ENCODE measurements at places on chromosomes 6 and 20.

DNA sequence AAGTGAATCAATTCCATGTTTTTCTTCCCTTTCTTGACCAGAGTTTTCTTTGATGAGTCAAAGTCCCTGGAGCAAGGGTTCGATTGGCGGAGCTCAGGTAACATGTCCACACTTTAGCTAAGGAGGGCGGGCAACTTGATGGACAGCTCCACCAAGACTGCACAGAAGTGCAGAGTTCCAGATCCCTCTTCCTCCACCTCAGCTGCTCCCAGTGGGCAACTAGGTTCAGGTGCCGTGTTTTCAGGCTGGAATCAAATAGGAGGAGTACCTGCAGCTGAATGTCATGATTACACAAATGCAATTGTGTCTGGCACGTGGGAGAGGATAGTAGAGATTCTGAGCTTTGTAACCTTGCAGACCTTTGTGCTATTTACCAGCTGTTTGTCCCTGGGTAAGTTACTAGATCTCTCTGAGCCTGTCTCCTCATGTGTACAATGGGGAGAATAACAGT, 1.9 kb upstream of the ELMO2 start:
- DNase-seq, result no peak

GRCh38 chr20:61757-62156, 25.7 kb upstream of the DEFB125 start:
- DNase-seq, result no peak

- no peak for DNase-seq
Measured at GRCh38 chr6:97023982-97024381, 99.5 kb downstream of the KLHL32 start.

DNA sequence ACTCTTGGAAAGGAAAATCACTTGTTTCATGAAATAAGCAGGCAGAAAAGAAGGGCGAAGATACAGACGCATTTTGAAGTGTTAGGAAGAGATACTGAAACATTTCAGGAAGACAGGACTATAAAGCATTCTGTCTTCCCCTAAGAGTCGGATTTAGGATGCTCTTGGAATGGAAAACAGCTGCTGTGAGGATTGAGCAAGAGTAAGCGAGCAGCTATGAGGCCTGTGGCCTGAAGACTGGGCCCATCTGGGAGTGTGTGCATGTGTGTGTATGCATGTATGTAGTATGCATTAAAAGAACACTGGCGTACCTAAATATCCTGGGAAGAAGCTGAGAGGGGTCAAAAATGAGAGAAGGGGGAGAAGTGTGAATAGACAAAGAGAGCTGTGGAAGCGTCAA, 83.6 kb downstream of the SIM1 start:
- DNase-seq, result no peak

- DNase-seq, result no peak
Measured at GRCh38 chr20:17014217-17014616, 212.6 kb upstream of the PCSK2 start.

DNA sequence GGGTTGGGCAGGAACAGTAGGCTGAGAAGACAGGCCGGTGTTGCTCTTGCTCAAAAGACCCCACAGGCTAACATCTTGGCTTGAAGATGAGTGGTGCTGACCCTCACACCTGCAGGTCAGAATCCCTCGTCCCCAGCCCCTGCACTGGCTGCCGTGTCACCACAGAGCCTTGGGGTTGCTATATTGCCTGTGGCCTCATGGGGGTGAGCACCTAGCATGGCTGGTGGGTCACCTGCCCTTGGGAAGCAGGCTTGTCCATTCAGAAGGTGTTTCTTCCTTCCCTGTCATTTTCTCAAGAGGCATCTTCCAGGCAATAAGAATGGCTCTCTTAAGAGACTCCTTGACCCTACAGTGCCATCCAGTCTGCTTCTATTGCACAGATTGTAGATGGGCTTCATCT, 7.7 kb downstream of the SLC22A16 start:
- no peak for DNase-seq

GRCh38 chr6:65191471-65191870, 515.6 kb downstream of the EYS start:
- no peak for DNase-seq

DNA sequence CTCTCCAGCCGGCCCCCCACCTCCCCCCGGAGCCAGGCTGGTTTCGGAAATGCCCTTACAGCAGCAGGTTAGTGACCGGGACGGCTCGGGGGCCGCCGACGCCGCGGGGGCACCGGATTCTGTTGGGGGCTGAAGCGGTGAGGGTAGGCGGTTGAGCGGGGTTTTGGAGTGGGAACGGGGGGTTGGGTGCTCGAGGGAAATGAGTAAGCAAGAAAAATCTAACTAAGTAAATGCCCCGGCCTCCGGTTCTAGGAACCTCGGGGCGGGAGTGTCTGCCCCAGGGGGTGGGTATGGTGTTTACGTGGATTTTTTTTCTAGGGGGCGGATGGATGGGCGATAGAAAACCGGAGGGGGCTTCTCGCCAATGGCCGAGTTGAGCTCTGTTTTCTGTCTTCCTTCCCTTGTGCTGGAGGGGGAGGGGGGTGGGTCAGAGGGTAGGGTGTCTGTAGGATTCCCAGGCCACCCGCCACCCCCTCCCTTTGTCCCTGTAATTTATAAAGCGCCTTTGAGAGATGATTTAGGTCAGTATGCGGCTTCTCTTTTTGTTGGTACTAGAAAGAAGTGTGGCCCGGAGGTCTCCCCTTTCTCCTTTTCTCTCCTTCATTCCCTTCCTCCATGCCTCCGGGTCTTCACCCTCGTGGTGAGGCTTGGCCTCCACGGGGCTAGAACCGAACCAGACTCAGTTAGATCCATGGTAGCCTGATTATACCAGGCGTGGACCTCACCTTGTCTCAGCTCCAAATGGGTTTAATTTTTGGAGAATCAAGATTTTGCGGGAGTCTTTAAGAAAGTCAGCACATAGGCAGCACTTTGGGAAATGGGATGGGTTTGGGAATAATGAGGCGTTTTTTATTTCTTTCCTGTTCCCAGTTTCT, 2.3 kb downstream of the E2F3 start:
- peak; percentile 95 for DNase-seq

DNA sequence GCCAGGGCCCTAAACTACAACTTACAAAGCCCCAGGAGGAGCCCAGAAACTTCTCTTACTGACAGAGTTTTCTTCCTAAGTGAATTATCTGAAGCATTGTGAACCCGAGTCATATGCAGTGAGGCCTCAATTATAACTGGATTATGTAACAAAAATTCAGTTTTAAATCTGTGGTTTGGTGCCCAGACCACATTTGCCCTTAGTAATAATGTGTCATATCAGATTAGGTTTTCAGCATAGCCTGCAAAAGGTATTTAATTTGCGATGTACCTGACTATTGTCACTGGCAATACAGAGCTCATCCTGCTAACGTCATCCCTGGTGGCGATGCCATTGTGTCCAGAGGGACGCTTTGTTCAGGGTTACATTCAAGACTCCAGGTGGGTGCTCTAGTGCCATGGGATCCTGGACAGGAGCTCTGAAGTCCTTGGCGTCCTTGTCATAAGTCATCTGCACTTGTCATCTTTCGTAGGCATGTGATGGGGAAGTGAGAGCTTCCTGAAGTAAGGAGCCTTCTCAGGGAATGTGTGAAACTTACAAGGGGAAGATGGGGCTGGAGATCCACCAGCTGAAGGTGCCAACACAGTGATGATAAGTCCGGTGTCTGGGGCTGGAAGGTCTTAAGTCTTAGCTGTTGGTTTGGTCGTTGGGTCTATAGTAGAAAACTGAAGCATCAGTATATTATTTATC, 65.1 kb downstream of the HIVEP1 start:
- DNase-seq, result no peak

GRCh38 chr20:63108247-63108646, 101.5 kb upstream of the BHLHE23 start:
- no peak for DNase-seq

- DNase-seq, result no peak
Measured at GRCh38 chr6:41181566-41181965, 18.6 kb upstream of the TREM2 start.

DNA sequence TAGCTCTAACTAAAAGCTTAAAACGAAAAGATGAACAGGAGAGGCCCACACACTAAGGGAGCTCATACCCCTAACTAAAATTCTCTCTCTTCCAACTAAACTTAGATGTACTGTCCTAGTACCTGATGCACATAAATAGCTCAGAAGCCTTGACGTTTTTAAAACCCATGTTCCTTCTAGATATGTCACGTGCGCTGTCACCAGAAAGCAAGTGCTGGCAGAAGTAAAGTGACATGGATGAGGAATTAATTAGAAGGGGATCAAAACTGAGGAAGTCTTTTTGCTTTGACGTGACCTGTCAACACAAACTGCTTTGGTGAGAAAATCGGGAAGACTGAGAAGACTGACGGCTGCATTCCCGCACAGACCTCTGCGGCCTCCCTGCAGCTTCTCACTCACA, 142.5 kb downstream of the ZMYND8 start:
- DNase-seq, result no peak

GRCh38 chr20:36205026-36205425, 31.3 kb upstream of the AAR2 start:
- no peak for DNase-seq

GRCh38 chr6:355373-356208, 36.0 kb upstream of the IRF4 start:
- DNase-seq, result no peak

DNA sequence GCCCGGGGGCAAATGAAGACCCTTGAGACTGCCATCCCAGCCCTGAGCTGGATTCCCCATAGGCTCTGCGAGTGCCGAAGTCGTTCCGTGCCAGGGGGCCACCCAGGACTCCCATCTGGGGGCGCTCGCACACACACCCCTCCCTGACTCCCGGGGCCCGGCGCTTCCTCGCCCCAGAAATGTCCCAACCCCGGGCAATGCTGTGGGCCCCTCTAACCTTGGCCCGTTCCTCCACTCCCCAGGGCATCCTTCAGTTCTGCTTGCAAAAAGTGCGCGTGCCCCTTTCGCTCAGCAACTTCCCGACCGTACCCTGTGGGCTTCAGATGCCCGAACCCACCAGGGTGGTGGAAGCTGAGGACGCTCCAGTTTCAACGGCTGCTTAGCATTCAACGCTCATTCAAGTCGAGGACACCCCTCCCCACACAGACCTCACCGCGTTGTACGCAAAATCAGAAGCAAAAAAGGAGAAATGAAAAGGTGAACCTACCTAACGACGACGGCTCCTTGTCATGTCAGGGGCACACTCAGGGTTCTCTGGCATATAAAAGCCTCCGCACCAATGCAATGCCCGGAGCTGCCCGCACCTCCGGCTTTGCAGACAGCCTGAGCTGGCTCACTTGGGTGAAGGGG, 25.3 kb downstream of the RIPOR2 start:
- DNase-seq, result no peak

DNA sequence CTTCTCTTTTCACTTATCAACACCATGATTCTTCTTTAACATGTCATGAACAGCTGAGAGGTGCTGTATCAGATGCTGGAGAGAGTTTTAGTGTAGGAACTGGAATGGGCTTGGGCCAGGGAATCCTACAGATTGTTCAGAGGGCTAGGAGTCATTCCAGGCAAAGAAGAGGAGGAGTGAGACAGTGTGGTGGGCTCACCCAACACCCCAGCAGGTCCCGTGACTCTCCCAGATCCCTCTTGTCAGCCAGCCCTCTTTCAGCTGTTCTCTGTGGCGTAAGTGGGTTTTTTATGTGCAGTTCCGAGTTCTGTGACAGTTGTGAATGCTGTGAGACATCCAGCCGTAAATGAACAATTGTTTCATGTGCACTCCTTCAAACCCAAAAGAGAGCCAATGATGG, 31.4 kb upstream of the CEP162 start:
- DNase-seq, result no peak

DNA sequence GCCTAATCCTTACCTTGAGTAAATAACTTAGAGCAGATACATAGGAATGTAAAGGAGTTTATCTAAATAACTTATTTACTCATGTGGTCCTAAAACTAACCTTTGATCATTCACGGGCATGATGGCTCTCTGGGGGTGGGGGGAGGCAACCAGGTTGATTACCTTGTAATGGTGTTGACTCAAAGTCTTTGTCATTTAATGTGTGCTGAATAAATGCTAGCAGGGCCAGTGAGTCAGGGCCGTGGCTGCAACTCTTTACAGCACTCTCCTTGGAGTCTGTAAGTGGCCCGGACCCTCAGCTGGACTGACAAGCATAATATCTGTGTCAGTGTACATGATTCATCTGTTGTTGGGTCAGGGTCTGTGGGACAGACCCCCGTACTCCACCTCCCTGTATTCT, 203.0 kb downstream of the EPM2A start:
- DNase-seq, result no peak

- peak; percentile 97 for DNase-seq
Measured at GRCh38 chr6:154510144-154510905, at the start of gene CNKSR3. Gene CNKSR3, minus strand, starts transcription at chr6:154510685. Its CDS starts 571 bp downstream, at chr6:154510114.

DNA sequence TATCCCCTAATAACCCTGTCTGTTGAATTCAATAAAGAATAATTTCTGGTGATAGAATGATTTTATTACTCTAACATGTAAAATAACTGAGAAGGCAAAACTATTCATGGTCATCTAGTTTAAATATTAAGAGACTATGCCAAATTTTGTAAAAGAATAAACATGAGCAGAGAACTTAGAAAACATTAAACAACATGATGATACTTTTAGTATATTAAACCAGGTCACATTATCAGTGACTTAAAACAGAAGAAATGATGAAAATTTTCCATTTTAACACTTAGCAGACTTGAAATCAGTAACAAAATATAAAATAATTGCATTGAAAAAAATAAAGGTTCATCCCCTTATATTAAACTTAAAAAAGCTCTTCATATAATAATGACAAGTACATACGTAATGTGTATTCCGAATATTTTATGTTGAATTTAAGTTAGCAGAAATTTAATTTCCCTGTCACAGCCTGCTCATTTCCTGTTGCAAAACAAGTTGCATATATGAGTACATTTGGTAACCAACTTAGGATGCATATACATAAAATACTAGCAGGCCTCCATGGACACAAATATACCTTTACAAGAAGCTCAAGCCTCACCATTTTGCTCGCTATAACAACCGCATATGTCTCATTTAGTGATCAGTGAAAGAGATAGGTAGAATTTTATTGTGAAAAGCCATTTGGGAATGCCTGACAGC, 40.6 kb downstream of the DTNBP1 start:
- peak; percentile 51 for DNase-seq

GRCh38 chr20:48673507-48673906, 154.3 kb downstream of the PREX1 start:
- DNase-seq, result no peak

DNA sequence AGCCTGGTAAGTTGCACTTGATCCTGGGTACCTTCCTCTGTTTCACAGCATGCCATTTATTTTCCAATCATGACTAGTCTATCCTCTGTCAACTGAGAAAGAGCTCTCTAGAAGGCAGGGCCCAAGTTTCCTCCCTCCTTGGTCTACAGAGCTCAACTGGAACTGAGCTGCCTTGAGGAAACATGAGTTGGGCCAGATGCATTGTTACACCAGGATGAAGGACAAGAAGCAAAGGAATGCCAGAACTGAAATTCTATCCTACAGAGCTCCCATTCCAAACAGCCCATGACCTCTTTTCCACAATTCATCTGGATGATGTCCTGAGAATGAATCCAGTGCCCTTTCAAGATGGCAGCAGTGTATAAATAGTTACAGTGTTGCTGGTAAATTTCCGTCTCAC, 66.7 kb upstream of the E2F3 start:
- no peak for DNase-seq

Data from OCI-M1 (cell line).